ENCODE measurements at places on chromosomes 2 and 18.

- no peak for DNase-seq
Observed at GRCh38 chr2:47189635-47190034, 34.5 kb upstream of the STPG4 start.

DNA sequence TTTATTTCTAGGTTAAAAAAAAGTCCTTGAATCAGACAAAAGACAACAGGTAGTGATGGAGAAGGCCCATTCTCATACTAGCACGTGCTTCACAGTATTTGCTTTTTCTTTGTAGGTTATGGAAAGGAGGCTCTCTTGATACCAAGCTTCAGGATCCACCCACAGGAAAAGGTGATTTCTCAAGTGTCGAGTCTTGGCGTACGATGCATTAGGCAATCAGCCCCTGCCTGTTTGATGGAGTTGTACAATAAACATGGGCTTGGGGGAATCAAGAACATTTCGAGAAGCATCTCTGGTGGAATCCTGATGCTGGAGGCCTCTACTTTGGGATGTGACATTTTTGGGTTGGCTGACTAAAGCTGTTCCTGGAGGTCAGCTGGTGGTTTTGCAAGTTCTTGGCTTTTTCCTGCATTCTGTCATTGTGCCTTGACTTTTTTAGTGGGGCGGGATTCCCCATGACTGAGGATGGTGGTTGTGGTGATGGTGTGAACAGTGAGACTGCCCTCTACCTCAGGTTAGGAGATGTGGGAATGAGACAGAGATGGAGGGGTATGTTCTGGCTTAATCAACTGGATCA is 231.5 kb upstream of the SPRED2 start:
- no peak for DNase-seq

DNA sequence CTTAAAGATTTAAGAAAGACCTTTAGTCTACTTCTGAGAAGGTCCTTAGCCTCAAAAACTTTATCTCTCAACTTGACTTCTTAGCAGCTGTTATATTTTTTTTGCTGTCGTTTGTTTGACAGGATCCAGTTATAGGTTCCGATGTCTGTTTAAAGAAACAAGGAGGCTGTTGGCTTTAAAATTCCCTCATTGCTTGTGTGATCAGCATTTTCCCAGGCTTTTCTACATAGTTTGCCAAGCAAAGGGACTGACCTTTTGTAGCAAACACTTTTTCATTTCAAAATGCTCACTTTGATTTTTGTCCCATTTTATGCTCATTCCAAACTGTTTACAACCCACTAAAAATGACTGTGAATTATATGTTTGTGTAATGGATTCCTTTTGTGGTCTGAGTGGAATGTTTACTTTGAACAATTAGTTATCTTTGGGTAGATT is 394.9 kb downstream of the ARHGAP15 start:
- DNase-seq = no peak

DNA sequence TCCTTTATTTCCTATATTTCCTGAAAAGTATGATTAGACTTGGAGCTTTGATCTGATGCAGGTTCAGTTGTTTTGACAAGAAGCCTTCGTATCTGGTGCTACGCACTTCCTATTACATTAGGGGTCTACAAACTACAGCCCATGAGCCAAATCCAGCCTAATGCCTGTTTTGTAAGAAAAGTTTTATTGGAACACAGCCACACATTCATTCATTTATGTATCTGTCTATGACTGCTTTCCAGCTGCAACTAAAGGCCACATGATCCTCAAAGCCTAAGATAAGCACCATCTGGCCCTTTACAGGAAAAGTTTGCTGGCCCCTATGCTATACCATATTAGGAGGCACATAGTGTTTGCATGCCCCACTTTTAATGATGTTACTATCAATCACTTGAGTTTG is 26.0 kb downstream of the EIF2AK3 start:
- no peak for DNase-seq

DNA sequence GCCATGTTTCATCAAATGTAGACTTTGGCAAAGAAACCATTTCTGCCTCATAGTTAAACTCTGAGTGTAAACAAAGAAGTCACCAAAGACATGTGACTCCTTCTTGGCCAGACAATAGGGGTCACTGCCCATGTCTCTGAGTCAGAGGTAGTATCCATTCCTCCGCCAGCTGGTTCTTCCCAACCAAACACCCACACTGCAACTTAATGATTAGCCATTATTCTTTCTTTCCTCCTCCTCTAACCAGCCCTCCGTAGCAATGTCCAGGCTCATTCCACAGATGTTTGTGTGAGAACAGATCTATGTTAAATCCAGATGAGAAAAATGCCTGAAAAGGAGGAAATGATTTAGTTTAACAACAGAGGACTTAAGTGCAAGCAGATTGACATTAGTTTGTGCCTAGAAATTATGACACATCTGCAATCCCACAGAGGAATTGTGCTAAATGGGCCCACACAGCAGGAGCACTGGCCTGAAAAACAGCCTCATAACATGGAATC is 127.9 kb upstream of the SH3BP4 start:
- no peak for DNase-seq

DNA sequence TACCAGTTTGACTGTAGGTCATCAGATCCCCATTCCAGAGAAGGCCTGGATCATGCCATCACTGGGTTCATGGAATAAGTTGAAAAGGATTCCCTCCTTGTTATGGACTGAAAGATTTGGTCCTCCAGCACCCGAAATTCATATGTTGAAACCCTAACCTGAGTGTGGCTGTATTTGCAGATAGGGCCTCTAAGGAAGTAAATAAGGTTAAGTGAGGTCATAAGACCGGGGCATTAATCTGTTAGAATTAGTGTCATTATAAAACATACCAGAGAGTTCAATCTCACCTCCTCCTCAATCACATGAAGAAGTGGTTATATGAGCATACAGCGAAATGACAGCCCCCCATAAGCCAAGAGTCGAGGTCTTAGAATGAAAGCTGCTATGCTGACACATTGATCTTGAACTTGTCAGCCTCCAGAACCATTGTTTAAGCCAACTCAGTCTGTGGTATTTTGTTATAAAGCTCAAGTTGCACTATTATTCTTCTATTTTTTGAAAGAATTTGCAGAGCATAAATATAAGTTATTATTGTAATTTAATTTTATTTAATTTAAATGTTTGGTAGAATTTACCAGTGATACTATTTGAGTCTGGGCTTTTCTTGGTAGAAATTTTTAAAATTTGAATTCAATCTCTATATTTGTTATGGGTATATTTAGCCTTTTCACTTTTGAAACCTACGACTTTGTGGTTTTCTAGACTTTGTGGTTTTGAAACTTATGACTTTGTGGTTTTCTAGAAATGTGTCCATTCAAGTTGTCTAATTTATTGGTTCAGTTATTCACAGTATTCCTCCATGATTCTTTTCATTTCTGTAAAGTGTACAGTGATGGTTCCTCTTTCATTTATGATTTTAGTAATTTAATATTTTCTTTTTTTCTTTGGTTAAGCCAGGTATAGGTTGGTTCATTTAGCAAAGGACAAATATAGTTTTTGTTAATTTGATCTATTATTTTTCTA is 1206.7 kb upstream of the CDH2 start:
- DNase-seq = no peak
